ENCODE measurements at places on chromosomes 2 and 18.

GRCh38 chr2:40418614-40419363, 33.1 kb downstream of the SLC8A1 start:
- no peak for DNase-seq

GRCh38 chr2:74596584-74596983, 42.1 kb downstream of the DOK1 start:
- no peak for DNase-seq

- no peak for DNase-seq
Observed at GRCh38 chr18:25186871-25187270, 165.1 kb downstream of the ZNF521 start.

DNA sequence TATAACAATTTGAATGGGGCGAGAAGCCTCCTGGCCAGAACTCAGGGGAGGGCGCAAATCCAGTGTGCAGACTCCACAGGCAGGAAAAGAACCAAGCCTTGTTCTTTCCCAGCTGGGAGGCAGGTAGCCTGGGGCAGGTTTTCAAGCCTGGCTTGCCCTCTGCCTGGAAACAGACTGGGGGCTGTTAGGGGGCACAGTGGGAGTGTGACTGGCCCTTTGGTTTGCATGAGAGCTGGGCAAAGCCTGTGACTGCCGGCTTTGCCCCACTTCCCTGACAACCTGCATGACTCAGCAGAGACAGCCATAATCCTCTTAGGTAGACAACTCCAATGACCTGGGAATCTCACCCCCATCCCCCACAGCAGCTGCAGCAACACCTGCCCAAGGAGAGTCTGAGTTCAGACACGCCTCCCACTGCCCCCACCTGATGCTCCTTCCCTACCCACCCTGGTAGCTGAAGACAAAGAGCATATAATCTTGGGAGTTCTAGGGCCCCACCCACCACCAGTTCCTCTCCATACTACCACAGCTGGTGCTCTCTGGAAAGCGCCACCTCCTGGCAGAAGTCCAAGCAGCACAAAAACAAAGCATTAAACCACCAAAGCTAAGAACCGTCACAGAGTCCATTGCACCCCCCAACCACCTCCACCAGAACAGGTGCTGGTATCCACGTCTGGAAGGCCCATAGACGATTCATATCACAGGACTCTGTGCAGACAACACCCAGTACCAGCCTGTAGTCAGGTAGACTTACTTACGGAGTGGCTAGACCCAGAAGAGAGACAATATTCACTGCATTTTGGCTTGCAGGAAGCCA, 402.5 kb downstream of the STK39 start:
- DNase-seq: no peak

- no peak for DNase-seq
Observed at GRCh38 chr18:22149710-22150109, 19.7 kb upstream of the GATA6 start.

- DNase-seq: no peak
Observed at GRCh38 chr2:143321994-143322393, 192.8 kb downstream of the ARHGAP15 start.

- no peak for DNase-seq
Observed at GRCh38 chr2:229945975-229946374, 23.7 kb downstream of the FBXO36 start.

DNA sequence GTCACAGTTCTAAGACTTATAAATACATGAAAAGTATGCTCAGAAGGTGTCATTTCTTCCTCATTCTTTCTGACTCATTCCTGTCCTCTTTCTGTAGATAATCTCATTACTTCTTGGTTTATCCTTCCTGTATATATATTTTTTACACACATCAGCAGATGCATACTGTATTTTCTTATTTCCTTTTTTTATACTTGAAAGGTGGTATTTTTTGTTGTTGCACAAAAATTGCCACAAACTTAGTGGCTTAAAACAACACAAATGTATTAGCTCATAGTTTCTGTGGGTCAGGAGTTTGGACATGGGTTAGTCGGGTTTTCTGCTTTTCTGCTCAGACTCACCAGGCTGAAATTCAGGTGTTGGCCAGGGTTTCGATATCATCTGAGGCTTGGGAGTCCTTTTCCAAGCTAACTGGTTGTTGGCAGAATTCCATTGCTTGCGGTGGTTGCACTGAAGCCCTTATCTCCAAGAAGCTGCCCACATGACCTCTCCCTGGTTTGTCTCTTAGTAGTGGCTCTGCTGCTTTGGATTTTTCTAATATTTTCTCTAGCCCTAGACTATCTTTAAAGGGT, 162.6 kb downstream of the FMNL2 start:
- DNase-seq: no peak

GRCh38 chr2:164796999-164797398, 44.6 kb downstream of the COBLL1 start:
- DNase-seq: no peak

- DNase-seq: no peak
Observed at GRCh38 chr2:169649278-169649677, 44.9 kb downstream of the CFAP210 start.

DNA sequence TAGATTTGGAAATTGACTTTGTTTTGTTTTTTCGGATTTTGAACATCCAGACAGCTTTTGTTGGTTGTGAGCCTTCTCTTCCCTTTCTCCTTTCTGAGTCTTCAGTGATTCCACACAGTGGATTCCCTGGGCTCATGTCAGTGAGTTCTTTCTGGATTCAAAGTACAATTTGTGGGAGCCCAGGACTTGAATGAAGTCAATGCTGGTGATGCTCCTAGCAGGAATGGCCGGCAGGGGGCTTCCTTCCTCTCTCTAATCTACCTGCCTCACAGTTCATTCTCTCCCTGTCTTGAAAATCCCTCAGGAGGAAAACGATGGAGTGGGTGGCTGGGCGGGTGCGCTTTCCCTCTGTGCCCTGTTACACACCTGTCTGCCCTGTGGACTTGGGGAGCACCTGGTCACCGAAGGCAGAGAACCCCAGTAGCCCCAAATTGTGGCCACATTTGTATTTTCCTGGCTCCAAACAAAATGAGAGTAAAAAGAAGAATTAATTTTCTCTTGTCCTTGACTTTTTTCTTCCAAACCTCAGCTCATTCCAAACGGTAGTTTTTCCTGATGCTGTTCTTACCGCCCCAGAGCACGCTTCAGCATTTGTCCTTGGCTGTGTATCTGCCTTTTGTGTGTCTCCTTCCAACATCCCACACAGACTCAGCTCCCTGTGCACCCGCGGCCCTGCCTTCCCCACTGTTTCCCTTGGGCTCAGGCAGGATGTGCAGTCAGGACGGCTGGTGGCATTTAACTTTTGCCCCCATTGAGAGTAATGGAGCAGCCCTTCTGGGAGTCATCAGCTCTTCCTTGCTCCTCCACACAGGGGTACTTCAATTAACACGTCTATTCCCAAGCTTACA, 86.6 kb downstream of the MARCO start:
- peak; percentile 51 for DNase-seq

DNA sequence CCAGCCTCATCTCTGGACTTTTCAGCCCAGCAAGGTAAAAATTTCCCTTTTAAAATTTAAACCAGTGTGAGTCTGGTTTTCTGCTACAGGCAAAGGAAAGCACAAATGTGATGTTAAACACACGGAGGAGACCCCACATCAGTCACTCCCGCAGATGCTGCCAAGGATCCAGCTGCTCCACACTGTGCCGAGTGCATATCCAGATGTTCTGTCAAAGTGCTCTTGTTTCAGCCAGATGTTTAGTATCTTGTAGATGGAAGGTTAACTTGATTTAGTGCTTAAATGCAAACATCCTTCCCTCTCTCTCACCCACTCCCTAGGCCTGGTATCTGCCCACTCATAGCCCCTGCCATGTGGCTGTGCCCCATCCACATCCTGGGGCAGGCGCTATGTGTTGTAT, 15.8 kb upstream of the ATOH8 start:
- no peak for DNase-seq

GRCh38 chr2:220948579-220948978, 623.5 kb downstream of the EPHA4 start:
- DNase-seq: no peak

DNA sequence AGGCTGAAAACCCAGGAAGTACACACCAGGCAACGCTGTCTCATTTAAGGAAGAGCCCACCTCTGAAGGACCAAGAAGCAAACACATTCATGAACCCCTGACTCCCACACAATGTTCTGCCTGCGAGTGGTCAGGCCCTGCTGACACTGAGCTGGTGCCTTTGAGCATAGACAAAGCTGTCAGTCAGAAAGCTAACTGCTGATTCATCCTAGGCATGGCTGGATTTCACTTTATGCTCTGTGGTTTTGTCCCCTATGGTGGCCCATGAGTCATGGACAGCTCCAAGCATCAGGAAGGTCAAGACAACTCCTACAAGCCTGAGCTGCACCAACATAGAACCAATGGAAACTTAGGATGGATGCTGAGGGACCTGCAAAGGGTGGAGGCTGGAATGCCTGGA, 78.9 kb downstream of the UXS1 start:
- DNase-seq: no peak

GRCh38 chr18:42872838-42873237, 242.6 kb downstream of the RIT2 start:
- DNase-seq: no peak

DNA sequence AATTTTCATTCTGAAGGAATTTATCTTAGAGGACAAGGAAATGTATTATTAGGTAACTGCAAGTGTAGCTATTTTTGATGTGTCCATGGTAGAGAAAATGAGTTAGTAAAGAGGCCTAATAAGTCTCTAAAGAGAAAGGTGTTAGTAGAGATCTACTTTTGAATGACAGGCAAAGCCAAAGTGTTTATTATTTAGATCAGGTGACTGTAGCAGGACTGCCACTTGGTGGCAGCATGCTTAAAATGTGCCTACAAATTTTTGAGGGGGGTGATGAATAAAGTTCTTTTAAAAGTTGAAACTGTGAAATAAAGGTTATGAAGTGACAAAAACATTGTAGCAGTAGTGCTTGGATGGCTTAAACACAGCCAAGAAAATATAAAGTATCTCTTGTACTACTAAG, 421.5 kb upstream of the MEIS1 start:
- DNase-seq: no peak

DNA sequence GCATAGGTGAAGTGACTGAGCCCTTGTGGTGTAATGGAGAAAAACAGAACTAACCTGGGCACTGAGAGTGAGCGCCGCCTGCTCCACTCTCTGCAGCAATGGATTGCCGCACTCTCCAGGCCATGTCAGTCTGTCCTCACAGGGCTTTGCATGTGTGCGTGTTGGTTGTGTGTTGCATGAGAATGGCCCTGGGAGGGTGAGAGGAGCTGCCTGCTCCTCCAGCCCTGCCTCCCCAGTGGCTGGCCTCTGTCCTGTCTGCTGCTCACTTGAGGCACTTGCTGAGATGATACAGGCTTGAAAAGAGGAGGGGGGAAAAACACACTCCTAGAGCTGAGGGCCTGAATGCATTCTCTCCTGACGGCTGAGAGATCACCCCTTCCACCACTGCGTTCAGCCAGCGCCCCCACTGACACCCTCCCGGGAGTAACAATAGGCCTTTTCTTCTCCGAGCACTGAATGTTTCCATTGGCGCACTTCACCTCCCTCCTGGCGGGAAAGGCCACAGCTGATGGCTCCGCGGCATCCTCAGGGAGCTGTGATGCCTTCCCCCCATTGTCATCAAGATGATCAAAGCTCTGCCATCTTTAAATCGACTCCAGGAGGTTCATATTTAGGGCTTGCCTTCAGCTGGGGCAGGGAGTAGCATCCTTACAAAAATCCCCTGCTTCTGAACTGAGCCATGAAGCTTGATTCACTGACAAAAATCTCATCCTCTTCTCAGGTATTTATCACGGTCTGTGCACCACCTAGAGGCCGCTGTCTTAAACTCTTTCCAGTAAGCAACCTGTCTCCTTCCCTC, 49.9 kb upstream of the DAPL1 start:
- DNase-seq: peak; percentile 85

DNA sequence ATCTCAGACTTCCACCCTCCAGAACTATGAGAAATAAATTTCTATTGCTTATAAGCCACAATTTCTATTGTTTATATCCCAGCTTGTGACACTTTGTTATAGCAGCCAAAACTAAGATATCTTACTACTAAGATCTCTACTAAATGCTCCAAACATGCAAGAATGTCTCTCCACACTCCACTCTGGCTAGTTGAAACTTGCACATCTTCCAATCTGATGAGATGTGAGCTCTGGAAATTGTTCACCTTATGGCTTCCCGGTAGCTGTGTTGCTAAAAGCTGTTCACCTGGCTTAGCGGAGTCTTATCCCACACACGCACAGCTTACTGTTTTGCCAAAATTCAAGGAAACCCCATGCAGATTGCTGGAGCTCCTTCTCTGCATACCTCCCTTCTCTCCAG, 43.9 kb downstream of the PKDCC start:
- DNase-seq: no peak

DNA sequence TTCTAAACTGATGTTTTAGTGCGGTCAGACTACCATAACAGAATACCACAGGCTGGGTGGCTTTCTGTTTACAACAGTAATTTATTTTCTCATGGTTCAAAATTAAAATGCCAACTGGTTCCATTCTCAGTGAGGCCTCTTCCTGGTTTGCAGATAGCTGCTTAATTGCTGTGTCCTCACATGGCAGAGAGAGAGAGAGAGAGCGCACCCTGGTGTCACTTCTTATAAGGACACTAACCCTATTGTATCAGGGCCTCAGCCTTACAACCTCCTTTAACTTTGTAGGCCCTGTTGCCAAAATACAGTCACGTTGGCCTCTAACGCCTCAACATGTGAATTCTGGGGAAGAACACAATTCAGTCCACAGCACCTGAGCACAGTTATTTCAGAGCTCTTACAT, 37.5 kb upstream of the ZNF385B start:
- DNase-seq: peak; percentile 50

DNA sequence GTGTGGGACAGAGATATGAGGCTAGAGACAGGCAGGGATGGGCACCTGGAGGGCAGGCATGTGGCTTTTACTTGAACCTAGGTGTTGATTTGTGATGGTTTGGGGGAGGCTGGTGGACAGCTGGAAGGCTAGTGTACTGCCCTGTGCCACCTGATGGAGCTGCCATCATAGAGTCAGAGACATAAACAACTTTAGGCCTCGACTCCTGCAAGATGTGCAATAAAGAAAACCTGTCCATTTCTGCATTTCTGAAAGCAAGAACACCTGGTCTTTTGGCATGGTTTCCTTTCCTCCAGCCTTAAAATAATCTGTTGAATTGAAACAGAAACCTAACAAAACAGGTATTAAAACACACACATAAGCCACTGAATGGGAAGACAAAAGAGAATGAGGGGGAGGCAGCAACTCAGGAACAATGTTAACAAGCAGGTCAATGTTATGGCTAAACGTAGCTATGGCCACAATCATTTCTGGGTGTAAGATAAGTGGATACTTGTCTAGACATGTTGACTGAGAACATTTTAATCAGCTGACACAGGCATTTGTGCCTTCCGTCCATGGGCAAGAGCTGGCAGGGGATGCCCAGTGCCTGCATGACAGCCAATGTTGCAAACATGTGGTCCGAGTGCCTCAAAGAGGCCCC, 87.8 kb downstream of the KCTD1 start:
- DNase-seq: no peak

- DNase-seq: no peak
Observed at GRCh38 chr18:58338961-58339592, 289.8 kb downstream of the ALPK2 start.

DNA sequence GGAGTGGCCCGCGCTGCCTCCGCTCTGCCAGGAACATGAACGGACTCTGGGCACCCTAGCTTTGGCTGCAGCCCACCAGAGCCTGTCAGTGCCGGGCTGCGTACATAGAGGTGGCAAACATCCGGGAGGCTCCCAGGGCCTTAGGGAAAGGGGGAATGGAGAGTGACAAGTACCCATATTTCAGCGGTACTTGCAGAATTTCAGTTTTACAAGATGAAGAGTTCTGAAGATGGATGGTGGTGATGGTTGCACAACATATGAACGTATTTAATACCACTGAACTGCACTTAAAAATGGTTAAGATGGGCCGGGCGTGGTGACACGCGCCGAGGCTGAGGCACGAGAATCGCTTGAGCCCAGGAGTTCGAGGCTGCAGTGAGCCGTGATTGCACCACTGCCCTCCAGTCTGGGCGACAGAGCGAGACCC, 873 bp downstream of the MTHFD2 start:
- no peak for DNase-seq
